ENCODE measurements at places on chromosomes 13 and 19.

DNA sequence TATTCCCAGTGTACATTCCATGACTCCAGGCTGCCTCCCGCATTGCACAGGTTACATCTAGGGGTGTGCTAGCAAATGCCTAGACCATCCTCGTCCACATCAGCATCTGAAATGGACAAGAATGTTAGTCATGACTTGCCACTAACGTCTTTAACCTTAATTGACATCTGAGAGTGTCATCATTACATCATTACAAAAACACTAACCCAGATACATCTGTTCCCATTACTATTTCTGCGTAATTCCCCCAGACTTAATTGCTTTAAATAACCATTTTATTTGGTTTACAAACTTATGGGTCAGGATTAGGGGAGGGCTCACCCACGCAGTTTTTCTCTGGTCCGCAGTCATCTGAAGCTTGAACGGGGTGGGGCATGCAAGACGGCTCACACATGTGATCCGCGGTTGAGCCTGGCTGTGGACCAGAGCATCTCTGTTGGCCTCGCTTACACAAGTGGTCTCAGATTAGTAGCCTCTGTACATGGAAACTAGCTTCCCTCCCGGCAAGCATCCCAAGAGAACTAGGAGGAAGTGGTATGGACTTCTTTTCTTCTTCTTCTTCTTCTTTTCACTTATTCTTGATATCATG, 15.9 kb downstream of the KL start:
- no peak for DNase-seq

GRCh38 chr13:65188721-65189120, 2041.4 kb downstream of the PCDH9 start:
- no peak for DNase-seq

DNA sequence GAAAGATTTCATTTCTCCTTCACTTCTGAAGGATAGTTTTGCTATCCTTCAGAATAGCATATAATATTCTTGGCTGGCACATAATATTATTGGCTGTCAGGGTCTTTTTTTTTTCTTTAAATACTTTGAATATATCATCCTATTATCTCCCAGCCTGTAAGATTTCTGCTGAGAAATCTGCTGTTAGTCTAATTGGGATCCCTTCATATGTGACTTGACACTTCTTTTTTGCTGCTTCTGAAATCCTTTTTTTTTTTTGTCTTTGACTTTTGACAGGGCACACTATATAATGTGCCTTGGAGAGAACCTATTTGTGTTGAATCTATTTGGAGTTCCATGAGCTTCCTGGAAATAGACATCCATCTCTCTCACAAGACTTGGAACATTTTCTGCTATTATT, 136.9 kb upstream of the UBL3 start:
- DNase-seq, result no peak

DNA sequence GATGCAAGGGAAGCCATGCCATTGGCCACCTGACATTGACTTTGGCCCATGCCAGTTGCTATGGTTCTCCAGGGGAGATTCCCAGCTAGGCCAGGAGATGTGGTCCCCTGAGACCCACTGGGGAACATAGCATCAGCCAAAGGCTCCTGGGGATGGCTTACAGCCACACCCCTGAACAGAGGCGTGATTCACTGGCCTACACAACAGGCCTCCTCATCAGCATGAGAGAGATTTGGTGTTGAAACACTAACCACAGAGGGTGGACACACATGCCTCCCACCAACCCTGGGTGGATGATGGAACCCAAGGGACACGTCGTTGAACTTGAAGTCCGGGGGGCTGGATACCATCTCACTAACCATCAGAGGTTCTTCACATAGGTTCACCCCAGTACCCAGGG, 14.4 kb downstream of the IQCN start:
- DNase-seq, result no peak

DNA sequence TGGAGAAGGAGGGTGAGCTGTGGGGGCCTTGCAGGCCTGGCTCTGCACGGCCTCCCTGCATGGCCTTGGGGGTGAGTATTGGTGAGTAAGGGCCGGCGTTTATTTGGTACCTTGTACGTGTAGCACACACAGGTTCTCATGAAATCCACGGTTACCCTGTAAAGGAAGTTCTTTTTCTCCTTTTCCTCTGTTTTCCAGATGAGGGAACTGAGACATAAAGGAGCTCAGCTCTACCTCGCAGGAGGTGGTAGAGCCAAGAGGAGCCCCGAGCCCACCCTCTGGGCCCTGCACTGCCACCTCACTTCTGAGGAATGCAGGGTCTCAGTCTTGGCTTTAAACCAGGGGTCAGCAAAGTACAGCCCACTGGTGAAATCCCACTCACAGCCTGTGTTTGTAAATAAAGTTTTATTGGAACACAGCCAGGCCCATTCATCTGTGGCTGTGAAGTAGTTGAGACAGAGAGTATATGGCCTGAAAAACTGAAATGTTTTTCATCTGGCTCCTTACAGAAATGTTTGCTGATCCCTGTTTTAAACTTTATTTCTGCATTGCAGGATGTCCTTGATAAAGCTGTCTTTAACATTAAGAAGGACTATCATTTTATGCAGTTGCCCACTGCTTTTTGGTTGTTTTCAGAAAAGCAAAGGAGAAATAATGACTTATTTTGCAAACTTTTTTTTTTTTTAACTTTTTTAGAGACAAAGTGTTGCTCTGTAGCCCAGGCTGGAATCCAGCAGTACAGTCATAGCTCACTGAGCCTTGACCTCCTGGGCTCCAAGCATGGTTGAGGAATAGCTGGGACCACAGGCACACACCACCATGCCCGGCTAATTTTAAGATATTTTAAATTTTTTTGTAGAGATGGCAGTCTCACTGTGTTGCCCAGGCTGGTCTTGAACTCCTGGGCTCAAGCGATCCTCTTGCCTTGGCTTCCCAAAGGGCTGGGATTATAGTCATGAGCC, 6.4 kb downstream of the EPN1 start:
- no peak for DNase-seq

GRCh38 chr19:43626838-43627237, 7.4 kb upstream of the ZNF428 start:
- DNase-seq, result no peak

GRCh38 chr13:99908140-99908803, 63.3 kb downstream of the ZIC5 start:
- DNase-seq, result no peak

DNA sequence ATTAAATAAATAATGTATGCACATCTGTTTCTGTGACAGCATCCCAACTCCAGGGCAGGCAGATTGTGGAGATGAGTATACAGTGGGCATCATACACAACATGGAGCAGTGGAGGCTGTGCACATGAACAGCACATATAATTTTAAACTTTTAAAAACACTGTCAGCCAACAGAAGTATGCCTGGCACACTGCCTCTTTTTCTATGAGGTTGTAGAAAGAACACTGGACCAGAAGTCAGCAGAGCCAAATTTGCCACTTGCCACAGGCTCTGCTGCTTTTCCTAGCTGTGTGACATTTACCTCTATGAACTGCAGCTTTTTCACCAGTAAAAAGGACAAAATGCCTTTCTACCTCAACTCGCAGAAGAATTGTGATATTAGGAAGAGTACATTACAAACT, 118.7 kb downstream of the FRY start:
- no peak for DNase-seq
